ENCODE measurements at places on chromosomes 16 and 17.

DNA sequence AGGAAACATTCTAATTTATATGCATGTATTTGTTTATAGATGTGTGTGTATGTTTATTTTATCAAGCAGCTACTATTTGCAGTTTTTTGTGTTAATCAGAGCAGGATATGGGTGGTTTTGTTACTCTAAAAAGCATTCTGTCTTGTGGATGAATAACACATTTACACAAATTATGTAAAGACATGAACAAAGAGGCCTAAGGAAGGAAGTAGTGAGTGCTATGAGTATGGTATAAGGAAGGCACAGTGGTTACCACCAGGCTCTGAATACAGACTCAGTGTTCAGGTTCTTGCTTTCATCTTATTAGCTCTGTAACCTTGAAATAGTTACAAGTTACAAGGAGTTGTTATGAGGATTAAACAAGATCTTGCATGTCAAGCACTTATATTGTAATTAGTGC lies 33.9 kb downstream of the STXBP4 start:
- DNase-seq = no peak

- DNase-seq = peak; percentile 69
Observed at GRCh38 chr17:15351925-15352324, 10.5 kb upstream of the TEKT3 start.

DNA sequence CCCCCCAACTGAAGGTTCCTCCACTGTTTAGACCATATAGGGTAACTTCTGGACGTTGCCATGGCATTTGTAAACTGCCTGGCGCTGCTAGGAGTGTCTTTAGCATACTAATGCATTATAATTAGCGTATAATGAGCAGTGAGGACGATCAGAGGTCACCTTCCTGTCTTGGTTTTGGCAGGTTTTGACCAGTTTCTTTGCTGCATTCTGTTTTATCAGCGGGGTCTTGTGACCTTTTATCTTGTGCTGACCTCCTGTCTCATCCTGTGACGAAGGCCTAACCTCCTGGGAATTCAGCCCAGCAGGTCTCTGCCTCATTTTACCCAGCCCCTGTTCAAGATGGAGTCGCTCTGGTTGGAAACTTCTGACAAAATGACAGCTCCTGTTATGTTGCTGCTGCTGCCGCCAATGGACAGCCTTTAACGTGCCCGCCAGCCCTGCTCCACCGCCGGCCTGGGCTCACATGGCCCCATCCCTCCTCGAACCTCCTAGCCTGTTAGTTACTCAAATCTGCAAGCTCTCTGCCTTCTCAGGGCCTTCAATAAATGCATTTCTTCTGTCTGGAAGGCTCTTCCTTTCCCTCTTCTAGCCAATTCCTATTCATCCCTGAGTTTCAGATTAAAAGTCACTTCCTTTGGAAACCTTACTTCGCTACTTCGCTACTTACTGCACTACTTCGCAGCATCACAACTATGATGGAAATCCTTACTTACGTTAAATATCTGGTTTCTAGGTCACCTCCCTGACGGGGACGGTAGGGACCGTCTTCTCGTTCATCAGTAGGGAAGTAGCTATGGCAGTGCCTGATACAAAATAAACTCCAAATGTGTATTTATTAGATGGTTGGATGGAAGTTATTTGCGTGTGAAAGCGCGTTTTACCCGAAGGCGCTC lies 640 bp upstream of the NAGLU start:
- DNase-seq = no peak

DNA sequence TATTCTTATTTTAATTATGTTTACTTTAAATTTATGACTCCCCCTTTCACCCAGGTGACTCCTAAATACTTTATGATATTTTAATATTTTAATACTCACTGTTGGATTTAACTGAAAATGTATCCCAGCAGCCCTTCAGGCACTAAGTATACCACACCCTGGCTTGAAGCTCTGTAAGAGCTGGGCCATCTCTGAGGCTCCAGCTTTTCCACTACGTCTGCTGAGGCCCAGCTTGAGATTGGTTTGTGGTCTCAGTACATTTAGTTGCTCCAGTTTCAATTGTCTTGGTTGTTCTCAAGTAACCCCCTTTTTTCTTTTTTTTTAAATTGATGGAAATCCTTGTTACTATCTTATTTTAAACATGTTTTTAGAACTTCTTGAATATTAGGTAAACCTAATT lies 27.0 kb upstream of the CAPNS2 start:
- DNase-seq = peak; percentile 91

GRCh38 chr17:7112510-7113108 lies 2.0 kb downstream of the ASGR2 start:
- DNase-seq = no peak

Data from muscle of leg (tissue), 16 donors.